ENCODE measurements at places on chromosomes 6 and 20. TPM values are rescaled to one million over a fixed set of nuclear protein-coding genes. Genes with fewer than 3 reads are reported as not detected.

The RPS6KA2 gene
- total RNA-seq, result 109 TPM

DNA sequence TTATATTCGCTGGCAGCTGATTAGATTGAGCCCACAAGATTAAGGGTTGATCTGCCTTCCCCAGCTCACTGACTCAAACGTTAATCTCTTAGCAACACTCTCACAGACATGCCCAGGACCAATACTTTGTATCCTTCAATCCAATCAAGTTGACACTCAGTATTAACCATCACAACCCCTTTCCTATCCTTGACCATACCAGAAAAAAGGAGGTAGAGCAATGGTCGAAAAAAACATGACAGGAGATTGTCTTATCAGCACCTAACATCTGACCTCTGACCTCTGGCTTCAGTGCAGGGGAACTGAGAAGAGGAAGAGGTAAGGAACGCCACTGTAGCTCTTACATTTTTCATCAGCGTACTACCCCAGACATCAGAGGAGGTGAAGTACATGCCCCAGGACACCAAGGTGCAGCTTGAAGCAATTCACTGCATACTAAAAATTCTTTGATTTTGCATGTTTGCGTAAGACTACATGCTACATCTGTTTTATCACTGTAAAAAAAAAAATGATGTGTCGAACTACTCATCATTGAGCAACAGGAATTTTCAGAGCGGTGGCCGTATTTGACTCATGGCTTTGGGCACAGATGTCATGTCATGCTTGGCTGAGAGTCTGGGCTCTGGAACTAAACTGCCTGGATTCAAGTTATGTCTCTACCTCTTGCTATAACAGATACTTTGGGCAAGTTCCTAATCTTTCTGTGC lies 188.0 kb upstream of the TAB2 start:
- no peak for DNase-seq

The RHAG gene
- not detected for total RNA-seq

DNA sequence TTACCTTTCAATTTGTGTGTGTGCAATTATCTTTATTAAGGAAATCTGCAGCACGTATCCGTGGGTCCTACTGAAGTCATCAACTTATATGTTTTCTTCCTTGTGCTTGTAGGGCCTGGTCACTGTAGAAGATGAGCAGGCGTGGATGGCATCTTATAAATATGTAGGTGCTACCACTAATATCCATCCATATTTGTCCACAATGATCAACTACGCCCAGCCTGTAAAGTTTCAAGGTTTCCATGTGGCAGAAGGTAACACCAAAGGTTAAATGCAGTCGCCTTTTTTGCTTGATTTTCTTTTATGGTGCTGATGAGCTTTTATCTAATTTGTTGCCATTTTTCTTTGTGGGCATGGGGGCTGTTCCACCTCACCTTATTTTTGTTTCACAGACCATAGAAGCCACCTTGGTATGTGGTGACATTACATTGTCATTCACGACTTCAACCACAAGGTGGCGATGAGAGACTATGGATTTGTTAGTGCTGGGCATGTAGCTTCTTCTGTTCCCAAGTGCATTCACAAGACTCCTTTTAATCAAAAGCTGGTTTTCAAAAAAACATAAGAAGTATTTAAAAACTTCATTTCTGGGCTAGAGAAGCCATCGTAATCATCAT lies 106.5 kb upstream of the LAMP5 start:
- peak; percentile 68 for DNase-seq

The PROCR gene
- 0.32 TPM for total RNA-seq

The LGSN gene
- not detected for total RNA-seq

The SRMS gene
- not detected for total RNA-seq

The SPTLC3 gene
- not detected for total RNA-seq

DNA sequence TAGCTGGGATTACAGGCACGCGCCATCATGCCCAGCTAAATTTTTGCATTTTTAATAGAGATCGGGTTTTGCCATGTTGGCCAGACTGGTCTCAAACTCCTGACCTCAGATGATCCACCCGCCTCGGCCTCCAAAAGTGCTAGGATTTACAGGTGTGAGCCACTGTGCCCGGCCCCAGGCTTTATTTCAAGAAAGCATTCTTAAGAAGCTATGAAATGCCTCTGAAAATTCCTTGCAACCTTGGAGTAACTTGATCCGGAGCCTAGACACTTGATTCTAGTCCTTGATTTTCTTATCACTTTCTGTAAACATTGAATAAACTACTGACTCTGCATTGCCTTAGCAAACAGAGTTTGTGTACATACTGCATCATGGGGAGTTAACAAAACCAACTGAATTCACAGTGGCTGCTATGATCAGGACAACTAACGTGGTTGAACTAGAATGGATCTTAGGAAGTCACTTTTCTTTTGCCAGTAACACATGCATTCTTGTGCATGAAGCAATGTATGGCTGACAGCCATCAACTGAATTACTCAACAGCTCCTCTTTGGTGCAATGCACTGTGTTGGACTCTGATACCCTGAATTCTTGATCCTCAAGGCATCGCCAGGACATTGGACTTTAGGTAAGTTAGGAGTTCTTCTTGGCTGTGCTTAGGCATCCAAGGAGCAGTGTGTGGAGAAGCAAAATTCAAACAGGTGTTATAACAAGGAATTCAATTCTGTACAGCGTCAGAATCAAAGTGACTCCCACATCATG lies 102.8 kb upstream of the TMEM170B start:
- no peak for DNase-seq

DNA sequence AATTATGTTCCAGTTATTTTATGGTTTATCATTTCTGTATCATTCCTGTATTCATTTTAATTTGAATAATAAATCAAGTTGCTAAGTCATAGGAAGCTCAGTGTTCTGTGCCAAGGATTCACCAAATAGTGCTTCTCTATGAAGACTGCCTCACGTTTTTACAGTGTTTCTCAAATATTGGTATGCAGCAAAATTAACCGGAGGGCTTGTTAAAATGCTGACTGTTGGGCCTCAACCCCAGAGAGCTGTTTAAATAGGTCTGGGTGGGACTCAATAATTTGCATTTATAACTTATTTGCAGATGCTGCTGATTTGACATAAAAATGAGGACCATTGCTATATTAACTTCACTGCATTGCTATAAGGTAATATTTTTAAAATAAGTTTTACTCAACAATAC lies 166.7 kb downstream of the TINAG start:
- no peak for DNase-seq

The BPIFA1 gene
- not detected for total RNA-seq

The SAMD3 gene
- total RNA-seq, result 1.6 TPM

The SMLR1 gene
- not detected for total RNA-seq

- no peak for DNase-seq
Measured at GRCh38 chr6:166281104-166281503, 27.1 kb downstream of the PRR18 start.

- DNase-seq, result no peak
Measured at GRCh38 chr6:165858586-165858985, 195.5 kb upstream of the PDE10A start.

DNA sequence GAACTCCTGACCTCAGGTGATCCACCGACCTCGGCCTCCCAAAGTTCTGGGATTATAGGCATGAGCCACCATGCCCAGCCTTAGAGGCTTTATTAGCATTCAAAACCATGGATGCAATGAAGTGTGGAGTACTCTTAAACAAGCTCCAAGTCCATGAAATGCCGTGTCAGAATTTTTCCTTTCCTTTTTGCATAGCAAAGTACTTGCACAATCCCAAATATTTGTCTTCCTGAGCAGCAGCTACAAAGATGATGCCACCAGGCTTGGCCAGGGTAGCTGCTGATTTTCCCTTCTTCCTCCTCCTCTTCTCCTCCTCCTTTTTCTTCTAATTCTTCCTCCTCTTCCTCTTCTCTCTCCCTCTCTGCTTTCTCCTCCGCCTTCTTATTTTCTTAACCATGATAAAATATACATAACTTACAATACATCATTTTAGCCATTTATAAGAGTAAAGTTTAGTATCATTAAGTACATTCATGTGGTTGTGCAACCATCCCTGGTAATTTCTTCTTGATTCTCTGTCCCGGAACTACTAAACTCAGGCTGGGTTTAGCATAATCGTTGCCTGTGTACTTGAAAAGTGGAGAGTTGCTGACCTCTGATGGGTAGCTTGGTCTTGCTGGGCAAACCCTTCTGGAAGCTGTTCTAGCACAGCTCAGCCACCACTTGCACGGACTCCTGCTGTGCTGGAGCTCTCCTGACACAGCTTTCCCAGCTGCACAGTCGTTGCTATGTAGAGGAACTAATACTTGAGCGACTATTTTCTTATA lies 20.3 kb downstream of the MUCL3 start:
- DNase-seq, result no peak

DNA sequence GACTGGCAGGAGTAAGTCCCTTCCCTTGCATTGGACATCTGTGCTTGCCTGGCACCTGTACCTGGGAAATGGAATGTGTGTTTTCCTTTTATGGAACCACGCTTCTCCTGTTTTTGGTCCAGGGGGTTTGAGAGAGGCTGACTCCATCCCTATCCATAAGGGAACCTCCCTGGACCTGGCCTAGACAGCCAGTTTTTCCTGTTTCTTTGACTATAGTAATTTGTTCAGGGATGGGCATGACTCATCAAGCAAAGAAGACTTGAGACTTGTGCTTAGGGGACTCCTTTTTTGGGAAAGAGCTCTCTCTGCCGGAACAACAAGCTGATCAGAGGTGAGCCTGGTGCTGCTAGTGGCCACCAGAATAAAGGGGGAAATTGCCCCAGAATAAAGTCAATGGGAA lies 393.8 kb downstream of the CDH26 start:
- no peak for DNase-seq

- DNase-seq, result no peak
Measured at GRCh38 chr6:105733556-105734162, 330.8 kb upstream of the PREP start.

GRCh38 chr20:48695255-48695654 lies 132.5 kb downstream of the PREX1 start:
- no peak for DNase-seq

DNA sequence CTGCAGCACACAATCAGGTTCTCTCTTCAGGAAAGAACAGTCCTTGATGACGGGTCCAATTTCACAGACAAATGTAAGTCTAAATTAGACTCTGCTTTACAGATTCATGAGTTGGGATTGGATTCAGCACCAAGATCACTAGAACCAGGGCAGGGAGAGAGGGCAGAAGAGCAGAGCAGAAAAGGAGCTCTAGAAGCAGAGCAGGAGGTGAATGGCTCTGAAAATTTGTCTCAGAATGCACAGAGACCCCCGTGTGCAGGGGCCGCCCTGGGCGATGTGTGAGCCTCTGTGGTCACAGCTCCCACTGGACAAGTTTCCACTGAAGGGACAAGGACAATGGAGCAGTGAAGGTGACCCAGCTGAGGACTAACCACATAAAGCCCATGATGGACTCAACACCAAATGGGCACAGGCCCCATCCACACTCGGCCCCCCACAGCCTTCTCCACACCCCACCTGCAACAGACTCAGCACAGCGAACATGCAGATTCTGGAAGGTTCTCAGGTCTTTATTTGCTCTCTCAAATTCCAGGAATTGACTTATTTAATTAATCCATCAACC lies 3.5 kb downstream of the HLA-B start:
- DNase-seq, result no peak

- DNase-seq, result no peak
Measured at GRCh38 chr20:7189231-7189630, 421.7 kb downstream of the BMP2 start.

DNA sequence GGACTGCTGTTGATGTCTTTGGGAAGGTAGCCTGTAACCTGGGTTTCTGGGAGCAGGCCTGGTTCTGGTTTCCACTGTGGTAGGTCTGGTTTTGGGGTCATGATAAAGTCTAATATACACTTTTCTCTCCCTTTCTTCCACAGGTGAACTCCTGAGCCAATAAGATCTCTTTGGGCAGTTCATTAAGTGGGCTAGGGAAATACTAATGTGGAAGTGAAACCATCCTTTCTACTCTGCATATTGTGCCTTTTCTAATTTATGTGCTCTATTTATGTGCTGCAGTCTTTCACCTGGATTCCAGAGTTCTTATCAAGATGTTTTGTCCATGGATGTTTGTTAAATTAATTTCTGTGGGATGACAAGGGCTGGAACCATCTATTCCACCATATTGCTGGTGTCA lies 165.7 kb upstream of the PTPRK start:
- DNase-seq, result no peak

GRCh38 chr6:17663226-17663625 lies 43.5 kb downstream of the NUP153 start:
- DNase-seq, result no peak

DNA sequence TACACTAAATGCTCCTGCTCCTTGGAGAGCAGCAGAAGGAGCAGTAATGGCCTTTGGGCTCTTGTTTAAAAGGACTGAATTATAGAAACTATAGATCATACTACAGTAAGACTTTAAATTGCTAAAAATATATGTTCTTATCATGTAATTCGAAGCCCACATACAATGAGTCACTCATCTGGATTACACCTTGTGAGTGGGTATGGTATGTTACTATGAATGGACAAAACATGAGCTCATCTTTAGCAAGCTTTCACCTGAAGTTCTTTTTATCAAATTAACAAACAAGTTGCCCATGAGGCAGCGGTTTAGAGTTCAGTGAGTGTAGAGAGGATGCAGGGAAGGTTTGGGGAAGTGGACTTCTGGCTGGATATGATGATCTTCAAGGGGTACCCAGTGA lies 114.4 kb upstream of the CCN2 start:
- no peak for DNase-seq

GRCh38 chr20:25308671-25309394 lies 60.9 kb downstream of the PYGB start:
- no peak for DNase-seq

GRCh38 chr6:44251576-44252524 lies 4.9 kb downstream of the HSP90AB1 start:
- DNase-seq, result no peak

The MEP1A gene
- not detected for total RNA-seq

GRCh38 chr20:63980317-63980805 lies 571 bp upstream of the PRPF6 start:
- DNase-seq, result no peak

DNA sequence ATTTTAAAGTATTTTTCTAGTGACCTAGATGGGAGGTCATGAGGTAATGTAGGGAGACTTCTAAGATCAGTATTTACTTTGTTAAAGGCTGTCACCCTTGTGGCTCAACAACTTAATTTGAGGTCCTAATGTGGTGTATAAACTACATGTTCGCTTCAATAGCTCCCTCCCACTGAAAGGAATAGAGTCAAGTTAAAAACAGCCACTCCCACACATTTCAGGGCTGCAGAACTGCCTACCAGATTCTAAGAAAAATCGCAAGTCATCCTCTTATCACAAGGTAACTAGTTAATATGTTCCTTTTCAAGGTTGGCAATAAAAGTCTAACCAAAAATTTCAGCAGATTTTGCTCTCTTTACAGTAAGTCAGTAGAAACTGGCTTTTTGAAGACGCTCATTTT lies 15.1 kb downstream of the GSTA1 start:
- DNase-seq, result no peak

GRCh38 chr6:113980937-113981554 lies 10.1 kb upstream of the HDAC2 start:
- peak; percentile 45 for DNase-seq
